T-helper 9 cell (primary cell): ENCODE measurements at places on chromosomes 12 and 14.

DNA sequence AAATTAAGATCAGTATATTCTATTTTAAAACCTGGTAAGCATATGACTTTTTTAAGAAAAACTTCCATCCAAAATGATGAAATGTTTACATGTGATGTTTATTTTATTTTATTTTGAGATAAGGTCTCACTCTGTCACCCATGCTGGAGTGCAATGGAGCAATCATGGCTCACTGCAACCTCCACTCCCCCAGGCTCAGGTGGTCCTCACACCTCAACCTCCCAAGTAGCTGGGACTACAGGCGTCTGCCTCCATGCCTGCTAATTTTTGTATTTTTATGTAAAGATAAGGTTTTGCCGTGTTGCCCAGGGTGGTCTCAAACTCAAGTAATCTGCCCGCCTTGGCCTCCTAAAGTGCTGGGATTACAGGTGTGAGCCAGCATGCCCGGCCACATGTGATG lies 141.8 kb downstream of the ZFP36L1 start:
- DNase-seq, result no peak

DNA sequence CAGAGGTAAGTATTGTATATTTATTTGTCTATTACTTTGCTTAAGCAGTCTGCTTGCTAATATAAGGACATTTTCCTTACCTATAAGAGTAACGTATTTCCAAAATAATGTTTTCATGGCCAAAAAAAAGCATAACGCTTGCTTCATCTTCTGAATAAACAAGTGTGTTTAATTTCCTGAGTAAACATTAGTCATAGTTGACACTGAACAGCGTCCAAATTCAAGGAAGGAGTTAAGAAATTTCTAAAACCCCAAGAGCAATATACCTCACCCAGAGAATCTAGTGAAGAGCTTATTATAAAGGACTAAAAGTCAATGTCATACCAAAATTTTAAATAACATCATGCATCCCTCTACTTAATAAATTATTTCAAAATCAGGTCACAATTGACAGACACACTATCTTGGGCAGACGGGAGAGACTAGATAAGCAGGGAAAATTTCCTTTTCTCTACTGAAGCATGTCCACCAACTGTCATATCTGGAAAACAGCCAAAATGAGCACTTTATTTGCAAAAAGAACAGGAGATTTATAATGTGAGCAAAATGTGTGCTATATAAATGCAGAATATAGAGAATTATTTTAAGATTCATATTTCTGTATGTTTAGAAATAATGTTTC lies 25.1 kb downstream of the ANKS1B start:
- no peak for DNase-seq

GRCh38 chr14:57533214-57533613 lies 39.6 kb upstream of the CCDC198 start:
- DNase-seq, result no peak

DNA sequence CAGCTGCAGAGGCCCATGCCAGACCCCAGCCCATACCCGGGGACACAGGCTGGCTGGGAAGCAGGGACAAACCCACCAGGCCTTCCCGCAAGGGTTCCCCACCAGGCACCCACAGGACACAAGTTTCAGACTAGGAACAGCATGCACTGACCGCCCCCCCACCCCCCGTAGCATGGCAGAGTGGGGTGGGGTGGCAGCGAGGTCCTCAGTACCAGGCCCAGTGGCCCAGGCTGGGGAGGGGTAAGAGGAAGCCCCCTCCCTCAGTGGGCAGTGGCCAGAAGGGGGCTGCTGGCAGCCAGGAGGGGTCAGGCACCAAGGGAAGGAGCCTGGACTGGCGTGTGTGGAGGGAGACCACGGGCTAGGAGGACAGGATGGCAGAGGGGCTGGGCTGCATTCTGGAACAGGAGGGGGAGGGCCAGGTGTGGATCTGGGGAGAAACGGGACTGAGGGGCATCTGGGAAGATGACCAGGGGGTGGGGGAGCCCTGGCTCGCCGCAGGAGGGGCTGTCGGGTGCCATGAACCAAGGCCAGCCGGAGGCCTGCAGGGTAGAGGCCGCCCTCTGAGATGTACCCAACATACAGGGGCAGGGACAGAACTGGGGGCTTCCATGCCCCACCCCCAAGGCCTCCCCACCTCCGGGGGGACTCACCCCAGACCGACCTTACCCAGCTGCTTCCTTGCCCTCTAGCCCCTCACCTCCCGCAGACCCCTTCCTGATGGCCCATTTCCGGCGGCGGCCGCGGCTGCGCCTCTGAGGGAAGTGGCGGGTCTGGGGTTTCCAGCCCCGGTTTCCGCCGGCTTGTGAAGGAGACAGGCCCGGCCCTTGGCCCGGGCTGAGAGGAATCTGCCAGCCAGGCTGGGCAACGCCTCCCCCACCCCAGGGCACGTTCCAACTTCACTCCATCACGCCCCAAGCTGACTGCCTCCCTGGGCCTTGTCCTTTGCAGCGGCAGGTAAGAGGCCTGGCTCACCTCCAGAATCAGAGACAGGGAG lies 5.6 kb upstream of the JAG2 start:
- peak; percentile 42 for DNase-seq

GRCh38 chr14:102891111-102891510 lies 31.4 kb upstream of the AMN start:
- no peak for DNase-seq

DNA sequence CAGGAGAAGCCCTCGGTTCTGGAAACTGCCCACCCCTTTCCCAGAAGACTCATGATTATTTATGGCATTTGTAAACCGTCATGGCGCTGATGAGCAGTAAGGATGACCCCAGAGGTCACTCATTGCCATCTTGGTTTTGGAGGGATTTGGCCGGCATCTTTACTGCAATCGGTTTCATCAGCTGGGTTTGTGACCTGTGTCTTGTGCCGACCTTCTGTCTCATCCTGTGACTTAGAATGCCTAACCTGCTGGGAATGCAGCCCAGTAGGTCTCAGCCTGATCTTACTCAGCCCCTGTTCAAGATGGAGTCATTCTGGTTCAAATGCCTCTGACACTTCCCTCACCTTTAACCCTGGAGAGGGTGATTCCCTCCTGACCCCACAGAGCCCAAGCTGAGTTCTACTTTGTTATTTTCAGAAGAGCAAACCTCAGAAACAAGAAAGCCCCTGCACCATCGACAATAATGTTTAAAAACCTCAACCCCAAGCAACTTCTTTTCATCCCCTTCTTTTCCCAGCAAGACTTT lies 105.5 kb upstream of the SFSWAP start:
- no peak for DNase-seq

DNA sequence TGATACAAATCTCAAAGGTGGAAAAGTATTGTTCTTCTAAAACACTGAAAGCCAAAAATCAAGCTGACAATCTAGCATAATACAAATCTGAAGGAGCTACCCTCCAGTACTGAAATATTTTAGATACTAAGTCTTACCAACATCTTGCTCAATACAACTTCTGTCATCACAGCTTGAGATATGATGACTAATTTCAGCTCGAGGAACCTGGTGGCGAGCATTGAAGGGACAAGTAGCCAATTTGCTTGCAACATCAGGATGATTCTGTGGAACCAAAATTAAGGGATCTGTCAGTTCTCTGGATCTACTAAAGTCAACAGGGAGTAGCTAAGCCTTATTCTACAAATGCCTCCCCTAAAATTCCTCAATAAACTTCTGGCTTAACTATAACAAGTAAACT lies 10.4 kb downstream of the GTSF1 start:
- no peak for DNase-seq

GRCh38 chr12:101607894-101608293 lies 13.1 kb downstream of the MYBPC1 start:
- DNase-seq, result no peak

DNA sequence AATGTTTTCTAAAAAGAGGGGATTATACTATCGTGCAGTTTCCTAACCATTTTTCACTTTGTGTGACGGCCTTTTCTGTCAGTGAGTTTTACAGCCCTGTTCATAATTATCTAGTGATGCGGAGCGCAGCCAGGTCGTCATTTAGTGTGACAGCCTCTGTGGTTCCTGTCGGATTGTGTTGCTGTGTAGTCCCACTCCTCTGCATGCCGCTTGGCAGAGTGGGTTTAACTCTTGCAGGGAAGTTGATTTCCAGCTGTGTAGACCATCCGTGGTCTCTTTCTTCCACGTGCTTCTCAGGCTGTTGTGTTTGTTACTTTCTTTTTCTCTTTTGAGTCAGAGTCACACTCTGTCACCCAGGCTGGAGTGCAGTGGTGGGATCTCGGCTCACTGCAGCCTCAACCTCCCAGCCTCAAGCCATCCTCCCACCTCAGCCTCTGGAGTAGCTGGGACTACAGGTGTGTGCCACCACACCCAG lies 8.6 kb downstream of the RAN start:
- no peak for DNase-seq

GRCh38 chr14:99964979-99965378 lies 100.2 kb upstream of the EVL start:
- DNase-seq, result no peak

GRCh38 chr12:95532851-95533250 lies 18.4 kb downstream of the USP44 start:
- no peak for DNase-seq

GRCh38 chr12:11812586-11813437 lies 163.3 kb downstream of the ETV6 start:
- DNase-seq, result no peak

GRCh38 chr12:108308395-108309085 lies 30.6 kb downstream of the CMKLR1 start:
- no peak for DNase-seq

DNA sequence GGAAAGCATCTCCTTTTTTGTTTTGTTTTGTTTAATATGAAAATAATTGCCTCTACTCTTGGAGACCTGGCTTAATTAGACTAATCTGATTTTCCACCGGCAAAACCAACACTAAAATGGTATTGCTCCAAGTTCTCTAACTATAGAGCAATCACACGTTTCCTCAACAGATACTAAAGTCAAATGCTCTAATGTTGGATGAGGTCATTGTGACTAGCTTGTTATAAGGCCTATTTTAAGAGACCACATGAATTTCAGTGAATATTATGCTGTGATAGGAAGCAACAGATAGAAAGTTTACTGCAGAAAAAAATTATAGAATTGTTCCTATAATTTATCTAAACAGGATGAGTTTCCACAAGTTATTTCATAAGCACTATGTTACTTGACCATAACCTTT lies 3.3 kb upstream of the CCDC196 start:
- DNase-seq, result no peak

DNA sequence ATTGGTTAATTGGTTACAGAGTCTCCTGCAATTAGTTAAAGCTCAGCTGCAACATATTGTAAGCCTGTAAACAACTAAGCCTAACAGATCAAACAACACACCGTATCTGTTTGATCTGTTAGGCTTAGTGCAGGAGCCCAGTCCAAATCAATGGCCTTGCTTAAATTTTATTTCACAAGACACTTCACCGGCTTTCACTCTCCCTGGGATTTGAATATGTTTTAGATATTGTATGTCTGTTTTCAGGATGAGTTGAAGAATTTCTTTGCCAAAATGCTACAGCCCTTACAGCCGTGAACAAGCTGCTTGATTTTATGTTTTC lies 5.5 kb upstream of the RNASE1 start:
- no peak for DNase-seq

- DNase-seq, result no peak
Measured at GRCh38 chr12:1046727-1047126, 55.7 kb downstream of the ERC1 start.

DNA sequence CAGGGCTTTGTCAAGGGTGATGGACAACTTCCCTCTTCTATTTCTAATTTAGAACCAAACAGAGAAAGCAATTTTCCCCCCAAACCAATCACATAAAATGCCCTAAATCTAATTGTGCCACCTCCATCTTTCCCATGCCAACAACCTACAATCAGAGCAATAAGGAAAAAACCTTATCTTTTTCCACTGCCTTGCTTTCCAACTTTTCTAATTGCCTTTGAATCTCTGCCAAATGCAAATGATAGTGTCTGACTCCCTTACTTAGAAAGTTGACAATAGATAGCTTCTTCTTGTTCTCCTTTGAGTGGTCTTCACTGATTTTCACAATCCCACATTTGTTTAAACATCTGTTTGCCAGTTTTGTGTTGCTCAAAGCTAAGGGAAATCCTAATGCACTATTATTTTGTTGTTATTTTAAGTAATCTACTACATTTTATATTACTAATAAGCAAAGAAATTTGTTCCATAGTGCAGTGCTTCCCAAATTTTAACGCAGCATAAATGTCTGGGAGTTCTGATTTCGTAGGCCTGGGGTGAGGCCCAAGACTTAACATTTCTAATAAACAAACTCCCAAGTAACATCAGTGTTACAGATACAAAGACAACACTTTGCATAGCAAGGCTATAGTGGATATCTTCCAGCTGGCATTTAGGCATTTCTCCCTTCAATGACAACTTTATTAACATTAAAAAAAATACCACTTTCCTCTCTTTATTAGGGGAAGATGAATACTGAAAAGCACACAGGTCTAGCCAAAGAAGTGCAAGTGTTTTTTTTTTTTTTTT lies 696.3 kb upstream of the USP15 start:
- no peak for DNase-seq

GRCh38 chr12:102702447-102703114 lies 214.5 kb downstream of the PAH start:
- no peak for DNase-seq

DNA sequence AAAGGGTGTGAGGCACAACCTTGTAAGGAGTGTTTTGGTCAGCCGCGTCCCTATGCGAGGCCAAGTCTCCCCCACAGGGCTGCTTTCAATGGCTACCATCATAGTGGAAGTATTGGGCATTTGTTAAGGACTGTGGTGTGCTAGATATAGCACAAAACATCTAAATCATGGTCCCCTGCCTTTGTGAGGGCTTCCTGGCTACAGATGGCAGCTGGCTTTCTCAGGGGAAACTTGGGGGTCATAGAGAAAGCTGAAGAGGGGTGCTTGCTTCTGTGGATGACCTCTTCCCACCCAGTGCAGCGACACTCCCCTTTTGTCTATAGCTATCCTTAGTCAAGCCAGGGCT lies 315.8 kb downstream of the ZFP36L1 start:
- DNase-seq, result no peak

DNA sequence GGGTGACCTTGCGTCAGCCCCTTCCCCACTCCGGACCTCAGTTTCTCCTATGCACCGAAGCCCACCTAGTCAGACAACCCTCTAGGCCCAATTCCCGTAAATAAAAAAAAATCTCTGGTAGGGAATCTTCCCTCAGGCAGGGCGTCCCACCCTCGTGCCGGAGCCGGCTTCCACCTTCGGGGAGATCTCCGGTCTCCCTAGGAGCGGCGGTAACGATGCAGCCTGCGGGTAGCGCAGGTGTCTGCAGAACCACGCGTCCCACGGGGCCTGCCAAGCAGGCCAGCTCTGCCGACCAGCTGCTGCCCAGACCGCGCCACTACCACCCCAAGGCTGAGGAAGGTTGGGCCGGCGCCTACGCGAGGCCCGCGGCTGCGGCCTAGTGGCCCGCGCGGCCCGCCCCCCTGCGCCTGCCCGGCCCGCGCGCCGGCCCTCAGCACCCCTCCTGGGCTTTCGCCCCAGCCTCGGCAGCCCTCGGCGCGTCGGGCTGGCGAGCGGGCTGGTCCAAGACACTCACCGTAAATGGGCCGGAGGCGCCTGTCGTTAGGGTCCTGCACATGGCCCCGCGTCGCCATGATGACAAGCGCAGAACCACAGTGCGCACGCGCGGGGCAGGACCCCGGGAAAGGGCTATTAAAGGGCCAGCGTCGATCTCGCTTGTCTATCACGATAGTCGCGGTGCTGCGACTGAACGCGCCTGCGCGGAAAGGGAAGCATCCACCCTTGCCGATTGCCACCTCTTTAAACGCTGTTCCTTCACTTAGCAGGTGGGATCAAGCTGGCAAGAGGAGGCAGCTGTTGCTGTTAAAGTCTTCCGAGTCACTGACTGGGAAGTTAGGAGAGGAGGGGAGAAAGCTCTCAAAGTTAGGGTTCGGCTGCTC lies at the start of gene NAA25:
Gene NAA25, minus strand, starts transcription at position 582 of the 878 bp plus-strand sequence. Its CDS starts 10 bp downstream, at position 572.
- peak; percentile 85 for DNase-seq
